ENCODE measurements at places on chromosomes 5 and 9.

- no peak for DNase-seq
These were observed 376.0 kb upstream of the IRX2 start for GRCh38 chr5:3127423-3127911.

GRCh38 chr5:160039810-160040470 lies 31.0 kb downstream of the TTC1 start:
- DNase-seq, result no peak

DNA sequence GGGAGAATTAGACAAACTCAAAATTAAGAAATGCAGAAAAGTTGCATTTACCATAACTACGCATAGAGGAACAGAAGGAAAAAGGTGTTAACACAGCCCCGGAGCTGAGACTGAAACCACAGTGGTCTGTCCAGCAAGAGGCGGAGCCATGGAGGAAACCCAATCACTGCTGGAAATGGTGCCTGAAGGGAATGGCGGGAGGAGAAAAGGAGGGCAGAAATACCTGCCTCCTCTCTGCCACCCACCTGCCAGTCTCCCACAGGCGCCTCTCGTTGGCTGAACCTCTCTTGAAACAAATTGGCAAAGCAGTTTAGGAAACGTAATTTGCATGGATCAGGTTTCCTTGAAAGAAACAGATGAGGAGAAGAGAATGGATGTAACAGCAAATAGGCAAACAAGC lies 9.7 kb upstream of the PRKACG start:
- DNase-seq, result no peak

GRCh38 chr5:73917891-73918290 lies 291.9 kb downstream of the ARHGEF28 start:
- DNase-seq, result no peak

- no peak for DNase-seq
These were observed 2.3 kb upstream of the PAX5 start for GRCh38 chr9:37036371-37036775.

GRCh38 chr9:4366591-4367330 lies 66.9 kb upstream of the GLIS3 start:
- DNase-seq, result no peak

- DNase-seq, result no peak
These were observed 35.9 kb upstream of the HSPA9 start for GRCh38 chr5:138610918-138611677.

DNA sequence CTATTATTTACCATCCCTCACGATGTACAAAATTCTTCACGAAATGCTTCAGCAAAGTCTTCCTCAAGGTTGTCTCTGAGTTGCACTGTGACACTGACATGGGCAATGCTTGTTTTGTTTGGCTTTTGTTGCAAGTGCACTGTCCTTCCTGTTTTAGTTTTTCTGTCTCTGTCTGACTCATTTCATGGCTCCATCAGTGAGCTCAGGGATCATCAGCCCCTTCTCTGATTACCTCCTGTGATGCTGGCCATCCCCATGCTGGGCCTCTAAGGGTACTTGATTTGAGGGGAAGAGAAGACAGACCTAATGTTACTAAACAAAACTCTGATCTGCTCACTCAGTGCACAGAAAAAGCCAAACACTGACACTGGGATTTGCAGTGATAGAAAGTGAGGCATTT lies 37.6 kb upstream of the STX17 start:
- no peak for DNase-seq

DNA sequence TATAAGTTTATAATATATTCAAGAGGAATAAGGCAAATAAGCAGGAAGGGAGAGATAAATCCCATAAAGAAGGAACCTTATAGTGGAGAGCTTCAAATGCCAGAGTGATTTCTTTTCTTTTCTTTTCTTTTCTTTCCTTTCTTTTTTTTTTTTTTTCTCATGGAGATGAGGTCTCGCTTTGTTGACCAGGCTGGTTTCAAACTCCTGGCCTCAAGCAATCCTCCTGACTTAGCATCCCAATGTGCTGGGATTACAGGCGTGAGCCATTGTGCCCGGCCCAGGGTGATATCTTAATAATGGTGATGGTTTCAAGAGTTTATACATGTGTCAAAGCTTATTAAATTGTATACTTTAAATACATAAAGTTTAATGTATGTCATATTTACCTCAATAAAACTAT lies 19.6 kb upstream of the FOCAD start:
- DNase-seq, result no peak

- DNase-seq, result no peak
These were observed 92.8 kb upstream of the RAD23B start for GRCh38 chr9:107190061-107190935.

GRCh38 chr9:107566611-107567061 lies 77.1 kb upstream of the KLF4 start:
- DNase-seq, result no peak

- no peak for DNase-seq
These were observed 10.7 kb downstream of the GSN start for GRCh38 chr9:121278477-121279261.

GRCh38 chr5:77356740-77357139 lies 135.4 kb downstream of the WDR41 start:
- no peak for DNase-seq

DNA sequence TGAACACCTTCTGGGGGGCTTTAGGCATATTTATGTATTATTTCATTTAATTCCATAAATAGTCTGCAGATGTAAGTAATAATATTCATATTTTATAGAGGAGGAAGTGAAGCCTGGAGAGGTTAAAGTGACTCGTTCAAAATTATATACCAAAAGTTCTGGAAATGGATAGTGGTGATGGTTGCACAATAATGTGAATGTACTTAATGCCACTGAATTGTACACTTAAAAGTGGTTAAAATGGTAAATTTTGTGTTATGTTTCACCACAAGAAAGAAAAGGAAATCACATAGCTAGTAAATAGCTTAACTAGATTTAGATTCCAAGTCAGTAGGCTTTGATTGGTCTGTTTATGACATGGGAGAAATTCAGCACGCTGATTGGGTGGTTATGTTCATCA lies 13.0 kb upstream of the TMEFF1 start:
- DNase-seq, result no peak

DNA sequence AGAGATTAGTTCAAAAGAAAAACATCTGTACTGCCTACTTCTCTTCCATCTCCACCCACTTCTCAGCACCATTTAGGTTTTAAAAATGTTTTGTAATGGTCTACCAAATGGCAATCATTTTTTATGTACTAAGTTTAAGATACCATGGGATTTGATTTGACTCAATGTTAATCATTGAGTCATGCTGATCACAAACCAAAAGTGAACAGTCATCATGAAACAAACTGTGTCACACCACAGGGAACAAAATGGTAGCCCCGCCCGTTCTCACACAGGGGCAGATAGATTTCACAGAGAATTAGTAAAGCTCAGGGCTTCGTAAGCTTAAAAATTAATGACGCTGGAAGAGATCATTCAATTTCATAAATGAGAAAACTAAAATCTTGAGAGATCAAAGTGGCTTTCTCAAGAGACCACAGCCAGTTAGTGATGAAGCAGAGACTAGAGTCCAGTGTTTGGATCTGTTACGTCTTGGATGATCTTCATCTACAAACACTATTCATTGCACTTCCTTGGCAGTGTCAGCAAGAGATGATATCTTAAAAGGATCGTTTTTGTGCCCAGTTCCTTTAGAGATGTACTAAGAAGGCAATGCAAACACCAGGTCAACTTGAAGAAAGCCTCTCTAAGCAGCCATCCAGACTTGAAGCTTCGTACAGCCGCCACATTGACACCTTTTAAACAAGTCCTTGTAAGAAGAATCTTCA lies 33.9 kb upstream of the TRIO start:
- no peak for DNase-seq

- DNase-seq, result no peak
These were observed 23.6 kb upstream of the CEP72 start for GRCh38 chr5:588406-588995.

- no peak for DNase-seq
These were observed 643.0 kb upstream of the RGMB start for GRCh38 chr5:98130261-98131035.

- DNase-seq, result no peak
These were observed 2.3 kb downstream of the FAM221B start for GRCh38 chr9:35826071-35826701.

Data from stimulated activated CD4-positive, alpha-beta T cell treated with anti-CD3 and anti-CD28 coated beads, Interleukin-1b, Interleukin-23, amount 100 ng/mL, for 1 hour (primary cell).